ENCODE measurements at places on chromosomes 4 and X. TPM values are rescaled to one million over a fixed set of nuclear protein-coding genes. Genes with fewer than 3 reads are reported as not detected.

The PRRG1 gene
- total RNA-seq: 7.6 TPM

The EFHC2 gene
- not detected for total RNA-seq

The BEX1 gene
- 1.4 TPM for total RNA-seq

The PCSK1N gene
- total RNA-seq: 1.0 TPM

The CLDN24 gene
- not detected for total RNA-seq

The SLC49A3 gene
- 5.6 TPM for total RNA-seq

The GRIA2 gene
- total RNA-seq: 4.8 TPM

The CT83 gene
- not detected for total RNA-seq

The AREG gene
- not detected for total RNA-seq

The DUSP9 gene
- total RNA-seq: not detected

The PNMA3 gene
- total RNA-seq: 25.5 TPM

The CC2D2A gene
- total RNA-seq: 30.4 TPM

The RENBP gene
- 24.0 TPM for total RNA-seq

The MTTP gene
- total RNA-seq: 0.49 TPM

The ENAM gene
- total RNA-seq: not detected

The KLF8 gene
- total RNA-seq: 4.8 TPM

The ERAS gene
- not detected for total RNA-seq

The SEPTIN11 gene
- 25.9 TPM for total RNA-seq

The TMEM144 gene
- 44.8 TPM for total RNA-seq

The NKX6-1 gene
- 0.06 TPM for total RNA-seq

The XAGE1A gene
- not detected for total RNA-seq

The PTTG2 gene
- total RNA-seq: 0.34 TPM

The HMGB2 gene
- total RNA-seq: 20.7 TPM

The ASB9 gene
- 5.4 TPM for total RNA-seq

The ODAM gene
- total RNA-seq: 0.42 TPM

The GAGE12H gene
- not detected for total RNA-seq

The SORBS2 gene
- 664 TPM for total RNA-seq

The TMEM150C gene
- total RNA-seq: 16.7 TPM

The TCEAL6 gene
- total RNA-seq: 0.11 TPM

The SPP1 gene
- 11.6 TPM for total RNA-seq

The N4BP2 gene
- 5.0 TPM for total RNA-seq

The PLK4 gene
- total RNA-seq: 1.4 TPM

The PAGE5 gene
- total RNA-seq: not detected

The OPRPN gene
- total RNA-seq: not detected

The IL3RA gene
- 3.2 TPM for total RNA-seq

All from adrenal gland (tissue), 19 donors.